ENCODE measurements at places on chromosomes 4 and X.

DNA sequence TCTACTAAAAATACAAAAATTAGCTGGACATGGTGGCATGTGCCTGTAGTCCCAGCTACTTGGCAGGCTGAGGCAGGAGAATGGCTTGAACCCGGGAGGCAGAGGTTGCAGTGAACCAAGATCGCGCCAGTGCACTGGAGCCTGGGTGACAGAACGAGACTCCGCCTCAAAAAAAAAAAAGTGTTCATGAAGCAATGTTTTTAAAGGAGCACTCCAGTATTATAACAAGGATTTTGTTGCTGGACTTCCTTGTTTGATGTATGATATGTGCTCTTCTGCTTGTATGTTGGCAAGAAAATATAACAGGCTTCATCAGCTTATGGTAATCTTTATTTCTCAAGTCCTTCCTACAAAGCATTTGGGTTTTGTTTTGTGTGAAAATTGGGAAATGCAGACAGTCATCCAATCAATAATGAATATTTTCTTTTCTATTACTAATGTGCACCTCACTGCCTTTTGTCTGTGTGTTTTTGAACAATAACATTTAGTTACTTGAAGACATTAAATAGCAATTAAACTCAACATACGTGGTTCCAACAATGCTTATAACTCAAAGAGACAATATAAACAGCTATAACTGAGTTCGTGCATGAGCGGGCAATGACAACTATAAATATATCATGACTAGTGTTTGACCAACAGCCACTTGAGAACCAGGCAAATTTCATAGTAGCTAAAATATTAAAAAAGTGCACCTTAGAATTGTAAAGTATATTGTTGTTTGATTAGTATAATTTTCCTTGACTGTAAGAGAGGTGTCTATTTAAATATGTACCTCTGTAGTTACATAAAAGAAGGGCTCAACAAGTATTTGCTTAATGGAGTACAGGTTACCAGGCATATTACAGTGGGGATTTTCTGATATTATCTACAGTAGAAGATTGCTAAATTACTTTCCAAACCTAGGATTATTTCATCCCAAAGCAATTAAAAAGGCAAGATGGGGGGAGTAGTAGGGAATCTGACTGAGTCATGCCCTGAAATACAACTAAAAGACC is 210.7 kb downstream of the PPP3CA start:
- no peak for DNase-seq
- no peak overlapping the region for H3K27ac ChIP-seq
- peaks cover 7% of the 10 kb centered on the region for H3K36me3 ChIP-seq
- no peak overlapping the region for H3K4me3 ChIP-seq
- no peaks in the 10 kb centered on the region for H3K4me1 ChIP-seq

DNA sequence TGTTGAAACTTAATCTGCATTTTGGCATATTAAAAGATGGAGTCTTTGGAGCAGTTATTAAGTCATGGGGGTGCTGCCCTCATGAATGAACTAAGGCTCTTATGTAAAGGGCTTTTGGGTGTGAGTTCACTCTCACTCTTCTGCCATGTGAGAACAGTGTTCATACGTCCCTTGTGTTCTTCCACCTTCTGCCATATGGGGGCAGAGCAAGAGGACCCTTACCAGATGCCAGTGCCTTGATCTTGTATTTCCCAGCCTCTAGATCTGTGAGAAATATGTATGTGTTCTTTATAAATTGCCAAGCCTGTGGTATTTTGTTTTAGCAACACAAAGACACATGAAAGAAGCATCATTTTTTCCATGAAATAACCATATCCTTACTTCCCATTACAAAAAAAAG is 213.9 kb downstream of the SPOCK3 start:
- H3K4me3 ChIP-seq: no peak overlapping the region
- no peak for DNase-seq
- H3K27ac ChIP-seq: no peak overlapping the region
- no peaks in the 10 kb centered on the region for H3K36me3 ChIP-seq

DNA sequence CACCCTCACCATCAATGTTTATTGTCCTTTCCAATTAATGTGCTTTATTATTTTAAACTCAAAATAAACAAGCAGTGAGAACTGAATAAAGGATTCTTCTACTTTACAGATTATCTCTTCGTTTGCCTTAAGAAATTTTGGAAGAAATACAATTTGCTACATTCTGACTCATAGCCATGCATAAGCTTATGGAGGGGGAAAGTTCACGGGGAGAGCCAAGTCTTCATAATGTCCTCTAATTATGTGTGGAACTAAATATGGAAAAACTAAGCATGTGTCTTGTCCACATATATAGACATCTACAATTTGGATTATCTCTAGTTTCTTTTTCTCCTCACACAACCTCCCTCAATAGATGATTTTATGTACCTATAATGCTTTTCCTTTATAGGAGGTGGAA is 17.5 kb downstream of the CXCL13 start:
- H3K27ac ChIP-seq: no peak overlapping the region
- no peak overlapping the region for H3K4me3 ChIP-seq
- no peak for DNase-seq
- peaks cover 13% of the 10 kb centered on the region for H3K27me3 ChIP-seq
- no peaks in the 10 kb centered on the region for H3K36me3 ChIP-seq

- no peak for DNase-seq
- H3K27me3 ChIP-seq: no peaks in the 10 kb centered on the region
- no peak overlapping the region for H3K4me3 ChIP-seq
- no peaks in the 10 kb centered on the region for H3K36me3 ChIP-seq
- no peaks in the 10 kb centered on the region for H3K4me1 ChIP-seq
These were observed 71.3 kb downstream of the PPEF2 start for GRCh38 chr4:75830906-75831305.

- no peak overlapping the region for H3K27ac ChIP-seq
- peaks cover 7% of the 10 kb centered on the region for H3K4me1 ChIP-seq
- no peaks in the 10 kb centered on the region for H3K27me3 ChIP-seq
These were observed 168.5 kb upstream of the MXRA5 start for GRCh38 chrX:3514996-3515395.

- no peak for DNase-seq
- no peak overlapping the region for H3K4me3 ChIP-seq
- H3K4me1 ChIP-seq: peaks cover 6% of the 10 kb centered on the region
- H3K27ac ChIP-seq: peak overlapping the region; percentile 17
These were observed 72.9 kb downstream of the WDR44 start for GRCh38 chrX:118418811-118419251.

DNA sequence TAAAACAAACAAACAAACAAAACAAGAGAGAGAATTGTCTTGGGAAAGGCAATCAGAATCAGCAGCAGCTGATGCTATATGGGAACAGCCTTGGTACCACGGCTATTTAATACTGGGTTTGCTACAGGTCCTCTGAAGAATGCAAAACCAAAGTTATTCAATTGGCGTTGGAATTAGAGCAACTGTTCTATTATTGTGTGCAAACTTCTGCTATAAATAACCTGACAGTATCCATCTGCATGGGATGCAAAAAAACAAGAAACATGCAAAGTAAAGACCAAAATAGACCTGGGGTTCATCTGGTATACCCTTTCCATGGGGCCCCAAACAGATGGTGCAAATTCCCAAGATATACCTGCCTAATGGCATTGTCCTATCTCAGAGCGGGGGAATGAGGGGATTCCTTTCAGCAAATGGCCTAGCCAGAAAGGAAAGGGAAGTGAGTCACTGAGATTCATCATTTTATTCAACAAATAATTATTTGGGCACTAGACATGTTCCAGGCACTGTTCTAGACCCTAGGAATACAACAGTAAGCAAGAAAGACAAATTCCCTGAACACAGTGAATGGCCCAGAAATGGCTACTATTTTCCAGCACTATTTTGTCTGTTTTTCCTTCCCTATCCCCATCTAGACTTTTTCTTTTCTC is 268.9 kb downstream of the FBXW7 start:
- no peaks in the 10 kb centered on the region for H3K36me3 ChIP-seq
- H3K27me3 ChIP-seq: no peaks in the 10 kb centered on the region
- peaks cover 15% of the 10 kb centered on the region for H3K4me1 ChIP-seq
- H3K27ac ChIP-seq: no peak overlapping the region

- H3K4me3 ChIP-seq: no peak overlapping the region
- no peaks in the 10 kb centered on the region for H3K36me3 ChIP-seq
- DNase-seq: no peak
- H3K27me3 ChIP-seq: peaks cover 50% of the 10 kb centered on the region
- no peak overlapping the region for H3K27ac ChIP-seq
These were observed 29.7 kb upstream of the PPP2R2C start for GRCh38 chr4:6502147-6502546.

DNA sequence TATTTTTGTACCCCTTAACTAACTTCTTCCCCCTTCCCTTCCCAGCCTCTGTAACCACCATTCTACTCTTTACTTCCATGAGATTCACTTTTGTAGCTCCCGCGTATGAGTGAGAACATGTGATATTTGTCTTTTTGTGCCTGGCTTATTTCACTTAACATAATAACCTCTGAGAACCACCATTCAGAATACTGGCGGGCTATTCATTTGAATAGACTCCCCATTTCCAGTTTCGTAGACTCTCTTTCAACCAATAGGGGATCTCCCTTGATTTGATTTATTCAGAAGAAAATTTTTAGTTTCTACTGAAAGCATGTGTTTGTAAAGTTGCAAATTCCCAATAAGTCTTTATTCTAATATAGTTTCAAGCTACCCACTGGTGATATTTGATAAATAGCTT is 117.2 kb downstream of the GATB start:
- H3K4me3 ChIP-seq: no peak overlapping the region
- no peak overlapping the region for H3K27ac ChIP-seq
- peaks cover 2% of the 10 kb centered on the region for H3K36me3 ChIP-seq
- DNase-seq: no peak
- H3K27me3 ChIP-seq: peaks cover 4% of the 10 kb centered on the region

DNA sequence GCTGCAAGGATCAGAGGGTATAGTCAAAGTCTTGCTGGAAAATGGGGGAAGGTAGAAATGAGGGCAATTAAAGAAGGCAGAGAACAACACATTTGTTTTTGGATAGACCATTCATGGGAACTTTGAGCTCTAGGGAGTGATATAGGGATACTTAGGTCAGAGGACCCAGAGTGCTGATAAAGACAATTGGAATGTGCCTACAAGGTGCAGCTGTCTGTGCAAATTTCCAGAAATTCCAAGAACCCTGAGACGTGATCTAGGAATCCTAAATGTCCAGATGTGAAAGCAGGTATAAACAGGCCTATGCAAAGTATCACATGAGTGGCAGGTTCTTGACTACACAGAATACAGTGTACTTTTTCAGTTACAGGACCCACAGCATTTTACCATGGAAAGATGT is 24.2 kb downstream of the FNIP2 start:
- peaks cover 21% of the 10 kb centered on the region for H3K4me1 ChIP-seq
- no peaks in the 10 kb centered on the region for H3K36me3 ChIP-seq
- DNase-seq: no peak
- no peak overlapping the region for H3K4me3 ChIP-seq
- H3K27me3 ChIP-seq: no peaks in the 10 kb centered on the region

- no peak overlapping the region for H3K27ac ChIP-seq
- H3K4me1 ChIP-seq: peaks cover 23% of the 10 kb centered on the region
- H3K4me3 ChIP-seq: no peak overlapping the region
- no peaks in the 10 kb centered on the region for H3K27me3 ChIP-seq
These were observed 13.4 kb downstream of the PJA1 start for GRCh38 chrX:69151866-69152284.

- H3K27me3 ChIP-seq: no peaks in the 10 kb centered on the region
- no peak for DNase-seq
- no peak overlapping the region for H3K27ac ChIP-seq
These were observed 23.2 kb downstream of the PRPS2 start for GRCh38 chrX:12814420-12814819.

- no peak overlapping the region for H3K4me3 ChIP-seq
- no peaks in the 10 kb centered on the region for H3K4me1 ChIP-seq
- no peak for DNase-seq
- no peaks in the 10 kb centered on the region for H3K36me3 ChIP-seq
These were observed 303.1 kb upstream of the GRIA3 start for GRCh38 chrX:122880952-122881351.

DNA sequence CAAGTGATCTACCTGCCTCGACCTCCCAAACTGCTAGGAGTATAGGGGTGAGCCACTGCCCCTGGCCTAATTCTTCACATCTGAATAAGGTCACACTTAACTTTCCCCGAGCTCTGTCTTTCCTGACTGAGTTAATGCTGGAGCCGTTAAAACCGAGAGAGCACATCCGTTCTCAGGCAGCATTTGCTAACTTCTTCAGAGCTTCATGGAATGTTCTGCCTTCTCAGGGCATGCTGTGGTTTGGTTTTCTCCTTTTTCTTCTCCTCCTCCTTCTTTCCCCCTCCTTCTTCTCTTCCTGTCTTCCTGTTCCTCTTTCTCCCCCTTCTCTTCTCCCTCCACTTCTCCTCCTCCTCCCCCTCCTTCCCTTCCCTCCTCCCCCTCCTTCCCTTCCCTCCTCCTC is 119.9 kb downstream of the ASMT start:
- H3K27me3 ChIP-seq: no peaks in the 10 kb centered on the region
- no peaks in the 10 kb centered on the region for H3K36me3 ChIP-seq
- no peaks in the 10 kb centered on the region for H3K4me1 ChIP-seq
- no peak overlapping the region for H3K27ac ChIP-seq
- H3K4me3 ChIP-seq: no peak overlapping the region

DNA sequence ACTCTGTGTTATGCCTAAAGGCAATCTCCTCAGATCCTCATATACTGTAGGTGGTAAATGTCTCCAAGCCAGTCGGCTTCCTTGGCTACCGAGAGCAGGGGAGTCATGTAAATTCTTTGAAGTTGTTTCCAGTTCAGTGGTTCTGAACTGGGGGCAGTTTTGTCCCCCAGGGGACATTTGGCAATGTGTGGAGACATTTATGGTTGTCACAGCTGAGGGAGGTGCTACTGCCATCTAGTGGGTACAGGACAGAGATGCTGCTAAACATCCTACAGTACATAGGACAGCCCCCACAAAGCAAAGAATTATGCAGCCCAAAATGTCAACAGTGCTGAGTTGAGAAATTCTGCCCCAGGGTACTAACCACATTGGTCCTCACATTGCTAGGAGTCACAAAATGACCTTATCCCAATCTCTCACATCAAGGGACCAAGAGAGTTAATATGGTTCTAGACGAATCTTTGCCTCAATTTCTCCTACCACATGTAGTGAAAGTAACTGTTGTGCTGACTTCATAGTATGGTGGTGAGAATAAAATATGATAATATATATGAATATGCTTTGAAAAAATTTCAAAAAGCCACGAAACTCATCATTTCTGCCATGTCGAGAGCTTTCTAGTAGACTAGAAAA is 104.4 kb upstream of the ARHGAP24 start:
- no peak overlapping the region for H3K4me3 ChIP-seq
- peaks cover 3% of the 10 kb centered on the region for H3K4me1 ChIP-seq
- no peaks in the 10 kb centered on the region for H3K36me3 ChIP-seq
- DNase-seq: no peak
- no peaks in the 10 kb centered on the region for H3K27me3 ChIP-seq
- no peak overlapping the region for H3K27ac ChIP-seq

DNA sequence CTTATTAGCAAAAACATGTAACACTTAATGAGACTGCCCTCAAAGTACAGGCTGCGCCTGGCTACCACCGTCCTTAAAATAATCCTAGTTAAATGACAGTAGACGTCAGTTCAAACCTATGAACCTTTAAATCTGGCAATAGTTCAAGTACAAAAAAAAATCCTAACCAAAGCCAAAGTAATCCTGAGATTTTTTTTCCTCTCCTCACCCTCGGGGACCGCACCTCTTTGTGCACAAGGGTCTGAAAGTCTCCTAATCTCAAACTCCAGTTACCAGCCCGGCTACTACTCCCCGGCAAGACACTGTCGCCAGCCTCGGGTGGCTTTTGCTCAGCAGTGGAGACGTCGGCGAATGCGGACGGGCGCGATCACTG is 439 bp downstream of the SEC31A start:
- peaks cover 6% of the 10 kb centered on the region for H3K36me3 ChIP-seq
- peak overlapping the region; percentile 99 for H3K27ac ChIP-seq
- peaks cover 40% of the 10 kb centered on the region for H3K4me1 ChIP-seq
- H3K27me3 ChIP-seq: no peaks in the 10 kb centered on the region
- peak overlapping the region; percentile 91 for H3K4me3 ChIP-seq

Measured in mesothelial cell of epicardium (in vitro differentiated cells).